ENCODE measurements at places on chromosomes 7 and 10.

DNA sequence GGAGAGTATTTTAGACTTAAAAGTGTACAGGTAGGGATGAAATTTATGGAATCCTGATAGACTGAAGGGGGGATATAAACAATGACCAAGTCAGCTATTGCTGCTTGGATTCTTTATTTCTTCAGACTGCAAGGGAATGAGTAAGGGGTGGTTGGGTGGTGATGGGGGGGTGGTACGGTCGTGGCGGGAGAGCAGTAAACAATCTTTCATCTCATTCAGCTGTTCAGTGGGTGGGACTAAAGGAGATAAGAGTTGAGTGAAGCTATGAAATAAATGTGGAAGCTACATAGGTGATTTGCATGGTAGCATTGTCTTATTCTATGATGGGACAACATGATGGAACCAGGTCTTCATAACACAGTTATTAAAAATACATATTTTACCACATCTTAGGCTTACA lies 1.8 kb downstream of the SEPTIN7 start:
- DNase-seq, result peak; percentile 30

GRCh38 chr7:77627309-77627676 lies 69.0 kb upstream of the RSBN1L start:
- no peak for DNase-seq

GRCh38 chr10:13499150-13499549 lies 29.7 kb downstream of the BEND7 start:
- no peak for DNase-seq

DNA sequence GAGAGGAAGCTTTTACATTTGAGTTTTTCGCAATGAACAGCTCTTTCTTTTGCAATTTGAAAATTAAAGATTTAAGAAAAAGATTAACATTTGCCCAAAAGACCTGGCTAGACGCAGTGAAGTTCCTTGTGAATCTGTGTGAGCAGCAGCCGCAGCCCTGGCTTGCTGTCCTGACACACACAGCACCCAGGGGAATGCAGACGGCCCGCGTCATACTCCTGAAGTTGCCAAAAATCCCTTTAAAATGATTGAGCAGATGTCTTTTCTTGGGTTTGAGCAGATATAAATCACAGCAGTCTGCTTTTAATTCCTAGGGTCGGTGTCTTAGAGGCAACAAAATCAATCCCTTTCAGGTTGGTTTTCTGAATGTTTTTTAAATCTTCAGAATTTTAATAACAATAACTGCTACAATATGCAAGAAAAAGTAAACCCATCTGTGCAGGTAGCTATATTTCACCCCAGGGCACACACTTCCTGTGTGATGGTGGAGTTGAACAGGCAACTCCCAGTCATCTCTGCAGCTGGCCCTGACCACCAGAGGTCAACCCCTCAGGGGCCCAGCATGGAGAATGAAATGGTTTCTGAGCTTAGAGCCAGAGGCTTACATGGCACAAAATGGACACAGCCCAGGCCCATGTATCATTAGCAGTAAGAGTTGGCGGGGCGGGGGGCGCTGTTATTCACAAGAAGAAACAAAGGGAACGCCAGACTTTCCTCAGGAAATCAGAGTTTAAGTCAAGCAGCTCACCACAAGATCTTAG lies 32.2 kb upstream of the TRIL start:
- no peak for DNase-seq

DNA sequence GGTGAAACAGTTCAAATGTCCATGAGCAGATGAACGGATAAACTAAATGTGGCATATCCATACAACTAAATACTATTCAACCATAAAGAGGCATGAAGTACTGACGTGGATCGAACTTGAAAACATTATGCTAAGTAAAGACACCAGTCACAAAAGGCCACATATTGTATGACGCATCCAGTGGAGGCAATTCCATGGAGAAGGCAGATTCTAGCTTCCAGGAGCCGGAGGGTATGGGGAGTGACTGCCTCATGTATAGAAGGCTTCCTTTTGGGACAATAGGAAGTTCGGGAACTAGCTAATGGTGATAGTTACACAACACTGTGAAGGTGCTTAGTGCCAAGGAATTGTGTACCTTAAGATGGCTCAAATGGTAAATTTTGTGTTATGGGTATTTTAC lies 98.4 kb downstream of the VIPR2 start:
- DNase-seq, result no peak

- DNase-seq, result peak; percentile 37
Measured at GRCh38 chr7:28132959-28133870, 47.4 kb downstream of the JAZF1 start.

All from Daoy (cell line).